ENCODE measurements at places on chromosomes 1 and 21. TPM values are rescaled to one million over a fixed set of nuclear protein-coding genes. Genes with fewer than 3 reads are reported as not detected.

Gene OTUD3
- total RNA-seq, result 5.3 TPM

Gene SPATC1L
- 42.0 TPM for total RNA-seq

Gene OLIG2
- total RNA-seq, result not detected

Gene RIMKLA
- 1.4 TPM for total RNA-seq

Gene LCE1A
- 3.4 TPM for total RNA-seq

Gene RAB25
- 33.5 TPM for total RNA-seq

Gene AMY1A
- total RNA-seq, result 1.9 TPM

Gene UBE2Q1
- total RNA-seq, result 24.7 TPM

Gene DCST2
- 5.3 TPM for total RNA-seq

Gene C1orf21
- 28.8 TPM for total RNA-seq

- DNase-seq, result no peak
- H3K4me3 ChIP-seq, result no peak overlapping the region
- no peaks in the 10 kb centered on the region for H3K27me3 ChIP-seq
- H3K36me3 ChIP-seq, result no peaks in the 10 kb centered on the region
- H3K4me1 ChIP-seq, result no peaks in the 10 kb centered on the region
These were observed 20.7 kb downstream of the TRIM33 start for GRCh38 chr1:114490274-114490693.

DNA sequence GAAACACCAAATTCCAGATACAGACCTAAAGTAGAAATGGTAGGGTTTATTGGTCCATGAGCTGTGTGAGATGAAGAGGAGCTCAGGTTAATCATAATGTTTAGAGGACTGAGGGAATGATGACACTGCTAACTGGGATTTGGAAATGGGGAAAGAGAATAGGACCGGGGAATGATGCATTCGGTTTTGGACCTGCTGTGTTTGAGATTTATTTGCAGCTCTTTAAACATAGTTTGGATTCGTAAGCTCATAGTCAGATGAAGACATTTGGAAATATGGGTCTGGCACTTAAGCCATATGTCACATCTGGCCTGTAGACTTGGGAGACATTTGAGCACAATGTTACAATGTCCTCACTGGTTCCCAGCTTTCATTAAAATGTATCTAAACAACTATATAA, 127.9 kb upstream of the DUSP10 start:
- H3K4me1 ChIP-seq, result no peaks in the 10 kb centered on the region
- H3K27ac ChIP-seq, result no peak overlapping the region
- no peak for DNase-seq
- H3K36me3 ChIP-seq, result no peaks in the 10 kb centered on the region

GRCh38 chr21:46621457-46622182, 13.9 kb upstream of the PRMT2 start:
- DNase-seq, result no peak
- H3K4me1 ChIP-seq, result no peaks in the 10 kb centered on the region
- no peaks in the 10 kb centered on the region for H3K36me3 ChIP-seq
- H3K27me3 ChIP-seq, result no peaks in the 10 kb centered on the region
- no peak overlapping the region for H3K4me3 ChIP-seq

DNA sequence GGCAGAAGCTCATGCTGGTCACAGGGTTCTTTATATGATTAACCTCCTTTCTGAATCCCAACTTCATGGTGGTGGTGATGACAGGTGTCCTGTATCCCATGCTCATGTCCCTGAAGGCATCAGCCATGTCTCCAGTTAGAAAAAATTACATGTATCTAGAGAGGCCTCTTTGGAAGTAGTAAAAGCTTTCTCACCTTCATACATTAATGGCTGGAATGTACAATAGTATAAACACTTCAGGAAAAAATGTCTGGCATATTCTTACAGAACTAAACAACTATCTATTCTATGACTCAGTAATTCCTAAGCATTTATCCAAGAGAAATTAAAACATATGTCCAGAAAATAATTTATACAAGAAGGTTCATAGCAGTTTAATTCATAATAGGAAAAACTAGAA, 34.0 kb downstream of the ADAM30 start:
- H3K27me3 ChIP-seq, result no peaks in the 10 kb centered on the region
- no peak for DNase-seq
- no peaks in the 10 kb centered on the region for H3K36me3 ChIP-seq
- H3K4me3 ChIP-seq, result no peak overlapping the region
- no peaks in the 10 kb centered on the region for H3K4me1 ChIP-seq

DNA sequence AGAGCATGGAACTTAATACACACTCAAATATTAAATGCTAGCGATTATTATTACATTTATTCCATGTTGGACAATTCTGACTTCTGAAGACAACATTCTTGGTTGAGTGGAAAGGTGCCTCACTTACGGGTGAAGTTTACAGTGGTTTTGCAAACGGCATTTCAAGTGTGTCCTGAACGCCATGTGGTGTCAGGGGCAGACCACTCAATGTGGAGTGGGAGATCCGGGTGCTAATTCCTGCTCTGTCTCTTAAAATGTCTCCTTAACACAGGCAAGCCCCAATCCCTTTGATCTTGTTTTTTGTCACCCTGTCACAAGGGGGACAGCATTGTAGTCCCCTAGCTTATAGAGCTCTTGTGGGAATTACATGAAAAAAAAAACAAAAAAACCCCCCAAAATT, 5.6 kb upstream of the TDRD10 start:
- H3K27me3 ChIP-seq, result peaks cover 4% of the 10 kb centered on the region
- H3K36me3 ChIP-seq, result no peaks in the 10 kb centered on the region
- no peak overlapping the region for H3K4me3 ChIP-seq
- DNase-seq, result no peak

DNA sequence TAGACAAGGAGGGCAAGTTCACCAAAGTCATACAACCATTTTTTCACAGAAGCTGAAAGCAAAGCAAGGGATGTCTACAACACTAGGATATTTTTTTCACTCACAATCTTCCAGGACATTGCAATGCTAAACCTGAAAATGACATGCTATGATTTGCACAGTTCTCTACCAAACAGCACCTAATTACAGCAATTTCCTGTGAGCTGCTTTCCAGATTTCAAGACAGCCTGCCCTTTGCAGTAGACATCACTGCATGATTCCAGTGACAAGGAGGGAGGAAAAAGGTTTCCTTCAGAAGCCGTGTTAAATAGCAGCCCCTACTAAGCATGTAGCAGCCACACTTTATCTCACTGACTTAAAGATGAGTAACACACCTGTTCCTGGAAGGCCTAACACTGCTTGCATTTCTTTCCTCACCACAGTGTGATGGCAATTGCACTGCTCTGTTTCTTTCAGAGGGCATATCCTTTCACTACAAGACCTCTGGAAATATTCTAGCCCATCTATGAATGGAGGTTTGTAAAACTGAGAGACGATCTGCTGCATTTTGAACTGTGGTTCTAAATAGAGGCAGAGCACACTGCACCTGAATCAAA, 97.1 kb downstream of the DUSP10 start:
- H3K27me3 ChIP-seq, result no peaks in the 10 kb centered on the region
- H3K27ac ChIP-seq, result no peak overlapping the region
- H3K36me3 ChIP-seq, result no peaks in the 10 kb centered on the region
- no peaks in the 10 kb centered on the region for H3K4me1 ChIP-seq
- DNase-seq, result no peak
- H3K4me3 ChIP-seq, result no peak overlapping the region

DNA sequence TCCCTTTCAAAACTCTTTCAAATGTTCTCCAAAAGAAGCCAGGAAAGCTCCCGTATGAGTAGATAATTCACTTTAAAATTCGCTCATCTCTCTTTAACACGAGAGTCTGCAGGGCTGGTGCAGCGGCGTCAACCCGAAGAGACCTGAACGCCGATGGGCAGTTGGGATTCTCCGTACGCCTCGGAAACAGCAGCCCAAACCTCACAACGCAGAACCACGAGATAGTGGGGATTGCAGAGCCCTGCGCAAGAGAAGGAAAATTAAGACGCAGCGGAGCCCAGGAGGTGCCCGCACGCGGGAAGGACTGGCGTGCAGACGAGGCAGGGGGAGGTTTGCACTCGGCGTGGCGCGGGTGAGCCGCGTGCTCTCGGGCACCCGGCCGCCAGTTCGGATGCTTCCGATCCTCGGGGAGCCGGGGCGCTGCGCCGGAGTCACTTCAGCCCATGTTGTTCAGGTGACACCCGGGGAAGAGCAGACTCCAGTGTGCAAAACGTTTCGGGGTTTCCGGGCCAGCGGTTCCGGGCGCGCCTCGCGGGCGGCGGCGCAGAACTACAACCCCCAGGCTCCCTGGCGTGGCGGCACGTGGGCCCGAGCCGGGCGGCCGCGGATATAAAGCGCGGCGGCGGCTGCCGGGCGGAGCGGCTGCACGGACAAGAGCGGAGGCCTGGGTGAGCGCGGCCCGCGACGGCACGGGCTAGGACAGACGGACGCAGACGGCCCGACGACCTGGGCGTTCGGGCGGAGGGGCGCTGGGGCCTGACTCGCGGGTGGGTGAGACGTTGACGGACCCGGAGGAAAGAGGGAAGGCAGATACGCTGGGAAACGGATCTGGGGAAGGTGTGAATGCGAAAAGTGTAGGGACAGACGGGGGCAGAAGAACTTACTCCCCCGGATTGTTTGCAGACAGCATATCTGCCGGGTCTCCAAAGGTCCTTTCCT, at the start of gene NPL:
Gene NPL (plus strand): TSS at position 636 of the 939 bp plus-strand sequence. CDS start 4,599 bp downstream, outside the sequence.
- H3K4me3 ChIP-seq, result peak within 1 kb of the TSS; percentile 50
- DNase-seq, result peak; percentile 77
- peak within 1 kb of the TSS; percentile 63 for H3K27ac ChIP-seq
- H3K4me1 ChIP-seq, result no peaks in the 10 kb centered on the region

- DNase-seq, result no peak
- H3K27ac ChIP-seq, result no peak overlapping the region
- H3K36me3 ChIP-seq, result no peaks in the 10 kb centered on the region
- H3K4me3 ChIP-seq, result no peak overlapping the region
- H3K4me1 ChIP-seq, result no peaks in the 10 kb centered on the region
These were observed 99.4 kb upstream of the EDN2 start for GRCh38 chr1:41583658-41584547.

DNA sequence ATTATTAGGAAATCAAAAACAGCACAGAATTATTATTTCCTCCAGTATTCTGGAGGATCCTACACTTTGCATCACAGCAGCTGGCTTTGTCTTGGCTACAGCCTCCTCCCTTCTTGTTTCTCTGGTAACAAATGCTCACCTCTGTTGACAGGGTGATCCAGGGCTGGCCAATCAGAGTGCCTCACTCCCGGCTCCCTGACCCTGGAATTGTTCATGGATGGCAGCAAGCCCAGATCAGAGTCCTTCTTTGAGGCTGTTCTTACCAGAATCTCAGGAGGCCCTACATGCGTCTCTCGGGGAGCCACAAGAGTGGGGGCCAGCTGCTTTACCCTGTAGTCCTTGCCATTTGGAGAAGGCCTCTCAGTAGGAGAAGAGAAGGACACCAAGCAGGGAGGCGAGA, 48.4 kb upstream of the IGSF5 start:
- H3K4me1 ChIP-seq, result no peaks in the 10 kb centered on the region

- peak; percentile 81 for DNase-seq
- H3K4me3 ChIP-seq, result no peak overlapping the region
- H3K36me3 ChIP-seq, result no peaks in the 10 kb centered on the region
- H3K27me3 ChIP-seq, result no peaks in the 10 kb centered on the region
- peak overlapping the region; percentile 82 for H3K27ac ChIP-seq
These were observed 137.5 kb downstream of the NOS1AP start for GRCh38 chr1:162206749-162207635.

DNA sequence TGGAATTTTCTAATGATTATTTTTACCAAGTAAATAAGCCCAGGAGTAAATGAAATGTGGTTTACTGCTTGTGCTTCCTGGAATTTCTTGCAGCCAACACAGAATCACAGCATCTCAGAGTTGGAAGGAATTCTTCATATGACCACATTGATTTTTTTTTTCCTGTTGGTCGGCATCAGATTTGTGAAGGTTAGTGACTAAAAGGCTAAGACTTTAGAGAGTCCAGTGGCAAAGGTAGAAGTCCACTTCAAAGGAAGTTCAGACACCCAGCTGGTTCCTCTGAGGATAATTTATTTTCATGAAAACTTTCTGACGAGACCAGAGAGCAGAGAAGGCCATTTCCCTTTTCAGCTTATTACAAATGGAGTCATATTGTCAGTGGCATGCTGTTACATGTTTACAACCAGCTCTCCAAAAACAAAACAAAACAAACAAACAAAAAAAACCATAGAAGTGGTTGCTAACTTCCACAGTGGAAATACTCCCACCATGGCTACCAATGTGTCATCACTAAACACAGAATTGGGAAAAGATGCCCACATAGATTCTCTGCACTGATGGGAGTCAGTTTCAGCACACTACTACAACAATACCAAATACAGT, 77.2 kb upstream of the CDC42BPA start:
- H3K27me3 ChIP-seq, result no peaks in the 10 kb centered on the region
- no peaks in the 10 kb centered on the region for H3K4me1 ChIP-seq
- no peak overlapping the region for H3K27ac ChIP-seq
- no peak for DNase-seq
- H3K4me3 ChIP-seq, result no peak overlapping the region
- H3K36me3 ChIP-seq, result no peaks in the 10 kb centered on the region

GRCh38 chr1:99751877-99752504, 14.4 kb downstream of the FRRS1 start:
- H3K27me3 ChIP-seq, result no peaks in the 10 kb centered on the region
- no peak for DNase-seq
- H3K27ac ChIP-seq, result no peak overlapping the region
- H3K4me3 ChIP-seq, result no peak overlapping the region
- H3K4me1 ChIP-seq, result no peaks in the 10 kb centered on the region

- no peaks in the 10 kb centered on the region for H3K27me3 ChIP-seq
- no peak overlapping the region for H3K4me3 ChIP-seq
- no peaks in the 10 kb centered on the region for H3K4me1 ChIP-seq
- DNase-seq, result no peak
- H3K27ac ChIP-seq, result no peak overlapping the region
- H3K36me3 ChIP-seq, result no peaks in the 10 kb centered on the region
These were observed 91.2 kb upstream of the SLC45A1 start for GRCh38 chr1:8226747-8227146.

DNA sequence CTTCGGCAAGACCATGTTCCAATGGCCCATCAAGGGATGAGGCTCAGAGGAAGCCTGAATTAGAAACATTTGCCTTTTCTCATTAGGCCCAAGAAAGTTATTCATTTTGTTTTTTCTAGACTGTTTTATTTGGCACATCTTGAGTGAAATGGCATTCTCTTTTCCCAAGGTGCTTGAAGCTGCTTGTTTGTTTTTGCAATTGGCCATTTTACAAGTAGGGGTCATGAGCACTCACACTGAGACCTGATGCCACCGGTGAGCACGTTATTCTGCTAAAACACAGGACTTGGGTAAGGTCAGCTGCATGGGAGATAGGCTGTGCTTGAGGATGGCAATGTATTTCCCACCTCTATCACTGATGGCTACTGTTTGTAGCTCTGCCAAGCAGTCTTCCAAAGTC, 128.1 kb downstream of the TBX15 start:
- no peak overlapping the region for H3K4me3 ChIP-seq
- no peaks in the 10 kb centered on the region for H3K36me3 ChIP-seq
- H3K4me1 ChIP-seq, result no peaks in the 10 kb centered on the region
- no peak for DNase-seq
- no peaks in the 10 kb centered on the region for H3K27me3 ChIP-seq
- H3K27ac ChIP-seq, result no peak overlapping the region

All from prostate gland (tissue), 2 donors.